Putamen (tissue), 1 donor: ENCODE measurements at places on chromosomes 3 and 15.

- no peak for DNase-seq
These were observed 344.0 kb upstream of the PROK2 start for GRCh38 chr3:72128921-72129320.

DNA sequence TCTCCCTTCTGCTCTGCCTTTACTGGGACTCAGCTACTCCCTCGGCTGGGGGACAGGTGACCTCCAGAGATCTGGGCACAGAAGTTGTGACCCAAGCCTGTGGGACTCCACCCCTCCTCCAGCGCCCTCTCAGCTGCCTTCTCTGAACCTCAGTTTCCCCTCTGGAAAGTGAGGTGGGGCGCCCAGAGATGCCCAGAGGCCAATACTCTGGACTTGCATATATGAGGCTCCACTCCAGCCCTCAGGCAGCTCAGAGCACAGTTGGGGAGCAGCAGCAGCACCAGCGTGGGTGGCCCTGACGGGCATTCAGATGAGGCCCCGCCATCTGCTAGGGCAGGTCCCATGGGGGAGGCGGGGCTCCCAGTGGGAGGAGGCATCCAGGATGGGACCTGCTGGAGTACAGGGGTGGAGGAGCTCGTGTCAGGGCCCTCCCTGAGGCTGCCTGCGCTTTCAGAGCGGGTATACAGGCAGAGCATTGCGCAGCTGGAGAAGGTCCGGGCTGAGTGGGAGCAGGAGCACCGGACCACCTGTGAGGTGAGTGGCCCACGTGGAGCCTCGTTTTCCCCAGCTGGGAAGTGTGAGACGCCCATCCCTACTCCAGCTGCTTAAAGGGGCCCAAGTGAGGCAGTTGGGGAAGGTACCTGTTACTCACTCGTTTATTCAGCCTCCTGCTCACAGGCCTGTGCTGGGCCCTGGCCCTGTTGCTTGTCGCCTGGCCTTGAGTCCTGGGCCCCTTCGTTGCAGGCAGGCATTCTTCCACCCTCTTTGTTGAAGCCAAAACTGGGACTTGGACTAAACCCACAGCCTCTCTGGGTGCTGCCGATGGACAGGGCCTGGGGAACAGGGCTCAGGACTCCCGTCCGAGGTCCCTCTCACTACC lies 35.4 kb downstream of the PSTPIP1 start:
- DNase-seq: no peak

DNA sequence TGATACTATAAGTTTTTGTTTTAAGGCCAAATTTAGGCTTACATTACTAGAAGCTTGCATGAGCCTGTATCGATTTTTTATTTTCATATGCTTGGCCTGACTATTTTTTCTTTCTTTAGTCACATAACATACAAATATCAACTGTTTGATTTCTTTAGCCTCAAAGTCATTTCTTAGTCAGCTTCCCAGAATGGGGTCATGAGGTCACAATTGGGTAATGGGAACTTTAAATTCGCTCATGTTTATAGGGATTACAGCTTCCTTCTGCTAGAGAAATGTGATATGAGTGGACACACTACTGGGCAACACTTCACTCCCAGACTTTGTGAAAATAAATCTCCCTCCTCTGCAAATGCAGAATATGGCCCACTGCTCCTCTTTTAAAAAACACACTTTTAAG lies 9.1 kb upstream of the TIPARP start:
- no peak for DNase-seq

- no peak for DNase-seq
These were observed 6.5 kb upstream of the CRYBG3 start for GRCh38 chr3:97815149-97815917.

DNA sequence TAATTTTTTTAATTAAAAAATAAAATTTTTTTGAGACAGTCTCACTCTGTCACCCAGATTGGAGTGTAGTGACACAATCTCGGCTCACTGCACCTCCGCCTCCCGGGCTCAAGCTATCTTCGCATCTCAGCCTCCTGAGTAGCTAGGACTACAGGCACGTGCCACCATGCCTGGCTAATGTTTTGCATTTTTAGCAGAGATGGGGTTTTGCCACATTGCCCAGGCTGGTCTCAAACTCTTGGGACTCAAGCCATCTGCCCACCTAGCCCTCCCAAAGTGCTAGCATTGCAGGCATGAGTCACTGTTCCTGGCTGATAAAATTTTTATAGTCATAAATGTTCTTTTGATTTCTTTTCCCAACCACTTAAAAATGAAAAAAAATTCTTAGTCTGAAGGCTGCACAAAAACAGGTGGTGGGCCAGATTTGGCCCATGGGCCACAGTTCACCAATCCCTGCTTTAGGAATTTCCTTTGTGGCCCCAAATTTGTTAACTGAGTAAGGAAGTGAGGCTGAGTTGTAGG lies 9.2 kb downstream of the UBA5 start:
- no peak for DNase-seq

DNA sequence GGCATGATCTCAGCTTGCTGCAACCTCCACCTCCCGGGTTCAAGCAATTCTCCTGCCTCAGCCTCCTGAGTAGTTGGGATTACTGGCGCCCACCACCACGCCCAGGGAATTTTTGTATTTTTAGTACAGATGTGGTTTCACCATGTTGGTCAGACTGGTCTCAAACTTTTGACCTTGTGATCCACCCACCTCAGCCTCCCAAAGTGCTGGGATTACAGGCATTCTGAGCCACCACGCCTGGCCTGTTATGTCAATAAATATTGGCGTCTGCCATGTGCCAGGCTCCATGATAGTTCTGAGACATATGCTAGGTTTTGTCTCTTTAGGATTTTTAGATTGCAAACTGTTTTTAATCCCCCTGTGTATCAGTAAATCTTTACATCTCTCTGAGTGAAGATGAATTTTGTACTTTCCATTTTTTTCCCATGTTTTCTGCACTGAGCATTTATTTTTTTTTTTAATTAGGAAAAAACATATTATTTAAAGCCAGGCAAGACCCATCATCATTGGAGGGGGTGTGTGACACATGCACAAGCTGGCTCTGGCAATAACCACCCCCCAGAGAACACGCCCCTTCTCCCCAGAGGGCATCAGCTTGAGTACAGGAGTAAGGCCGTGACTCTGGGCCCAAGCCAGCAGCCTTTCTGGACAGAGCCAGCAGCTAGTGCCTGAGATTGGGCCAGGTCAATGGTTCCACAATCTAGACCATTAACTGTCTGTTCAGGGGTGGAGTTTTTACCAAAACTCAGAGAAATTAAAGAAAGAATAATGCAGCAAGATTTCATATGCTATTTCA lies 51.0 kb upstream of the ATP1B3 start:
- no peak for DNase-seq

GRCh38 chr3:9861201-9861600 lies 17.4 kb upstream of the RPUSD3 start:
- DNase-seq: no peak

DNA sequence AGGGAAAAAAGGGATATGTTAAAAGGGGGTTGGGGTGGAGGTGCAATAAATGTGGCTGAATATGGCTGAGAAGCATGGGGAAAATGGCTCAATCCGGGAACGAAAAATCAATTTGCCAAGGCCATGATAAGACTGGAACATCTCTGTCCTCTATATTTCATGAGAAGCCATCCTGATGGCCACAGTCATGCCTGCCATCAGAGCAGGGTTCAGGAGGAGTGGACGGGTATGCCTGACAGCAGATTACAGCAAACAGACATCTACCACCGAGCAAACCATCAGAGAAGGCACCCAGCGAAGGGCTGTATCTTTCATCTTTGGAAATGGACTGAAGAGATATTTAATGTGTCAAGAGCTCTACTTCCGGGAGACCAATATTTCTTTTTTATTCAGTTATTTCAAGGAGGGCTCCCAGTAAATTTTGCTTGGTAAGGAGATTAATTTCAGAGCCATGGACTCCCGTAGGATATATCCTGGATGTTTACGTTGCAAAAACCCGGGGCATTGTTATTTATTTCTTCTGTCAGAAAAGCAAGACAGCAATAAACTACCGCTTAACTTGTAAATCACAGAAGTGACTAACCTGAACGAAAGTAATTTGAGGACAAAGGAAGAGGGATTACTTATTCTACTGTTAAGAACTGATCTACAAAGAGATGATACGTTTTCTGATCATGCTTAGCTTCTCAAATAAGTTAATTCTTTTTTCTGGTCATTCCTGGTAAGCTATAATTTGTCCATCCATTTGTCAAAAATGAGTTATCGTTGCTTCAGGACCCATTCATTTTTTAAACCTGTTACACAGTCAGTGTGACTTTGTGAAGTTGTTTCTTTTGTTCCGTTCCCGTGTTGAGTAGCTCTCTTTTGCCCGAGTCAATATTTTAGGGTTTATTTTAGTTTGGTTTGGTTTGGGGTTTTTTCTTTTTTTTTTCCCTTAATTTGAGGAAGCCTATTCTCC lies 80.6 kb upstream of the CHD2 start:
- peak; percentile 55 for DNase-seq

GRCh38 chr3:162534431-162534830 lies 1037.8 kb downstream of the OTOL1 start:
- DNase-seq: no peak

GRCh38 chr3:55434789-55435188 lies 52.3 kb downstream of the WNT5A start:
- no peak for DNase-seq
